ENCODE measurements at places on chromosomes 5 and 9.

- no peak for DNase-seq
Measured at GRCh38 chr5:116830079-116830478, 255.5 kb upstream of the SEMA6A start.

DNA sequence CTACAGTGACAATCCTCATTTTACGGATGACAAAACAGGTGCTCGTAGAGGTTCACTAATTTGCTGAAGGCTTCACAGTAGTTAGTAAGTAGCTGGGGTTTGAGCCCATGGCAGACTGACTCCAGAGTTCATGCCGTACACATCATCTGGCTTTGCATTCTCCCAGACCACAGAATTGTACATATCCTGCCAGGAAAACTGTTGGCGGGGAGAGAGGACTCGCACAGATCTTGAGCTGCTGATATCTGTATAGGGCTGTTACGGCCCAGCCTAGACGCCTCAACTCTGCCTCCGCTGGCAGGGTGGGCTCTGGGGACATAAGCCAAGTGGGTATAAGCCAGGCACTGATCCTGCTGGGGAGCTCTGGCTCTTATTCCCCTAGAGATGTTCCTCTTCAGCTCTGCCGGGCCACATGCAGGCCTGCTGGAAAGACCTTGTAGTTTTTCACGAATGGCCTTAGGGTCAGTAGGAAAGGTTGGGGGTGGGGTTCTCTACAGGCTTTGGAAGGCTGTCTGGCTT lies 16.3 kb downstream of the LARP1 start:
- no peak for DNase-seq

- no peak for DNase-seq
Measured at GRCh38 chr5:5592541-5592940, 170.1 kb downstream of the ICE1 start.

DNA sequence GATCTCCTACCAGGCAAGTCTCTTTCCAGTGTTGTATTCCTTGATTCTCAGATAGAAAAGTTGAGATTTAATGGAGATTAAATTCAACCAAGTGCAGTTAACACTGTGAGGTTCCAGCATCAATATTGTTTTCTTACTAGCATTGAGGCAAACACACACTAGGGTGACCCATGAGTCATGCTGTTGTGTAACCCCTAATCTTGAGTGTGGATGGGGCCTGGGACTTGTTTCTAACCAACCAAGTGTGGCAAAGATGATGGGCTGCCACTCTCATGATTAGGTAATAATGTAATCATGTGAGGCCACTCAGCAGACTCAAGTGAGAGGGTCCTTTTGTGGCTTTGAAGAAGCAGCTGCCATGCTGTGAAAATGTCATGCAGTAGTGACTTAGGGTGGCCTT lies 394.2 kb downstream of the IRX2 start:
- DNase-seq = no peak

DNA sequence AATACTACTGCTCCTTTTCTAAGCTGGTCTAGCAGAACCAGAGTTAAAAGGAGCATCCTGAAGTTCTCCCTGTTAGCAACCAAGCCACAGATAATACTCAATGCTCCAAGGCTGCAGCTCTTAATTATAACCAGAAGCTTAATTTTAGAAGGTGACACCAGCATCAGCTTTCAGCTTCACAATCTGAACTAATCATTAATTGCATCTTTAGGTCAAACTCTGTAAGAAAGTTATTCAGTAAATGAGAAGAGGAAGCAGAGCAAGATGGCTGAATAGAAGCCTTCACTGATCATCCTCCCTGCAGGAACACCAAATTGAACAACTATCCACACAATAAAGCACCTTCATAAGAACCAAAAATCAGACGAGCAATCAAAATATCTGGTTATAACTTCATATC lies 38.5 kb downstream of the APBA1 start:
- DNase-seq = no peak

GRCh38 chr5:83172655-83173054 lies 95.3 kb downstream of the XRCC4 start:
- DNase-seq = no peak

DNA sequence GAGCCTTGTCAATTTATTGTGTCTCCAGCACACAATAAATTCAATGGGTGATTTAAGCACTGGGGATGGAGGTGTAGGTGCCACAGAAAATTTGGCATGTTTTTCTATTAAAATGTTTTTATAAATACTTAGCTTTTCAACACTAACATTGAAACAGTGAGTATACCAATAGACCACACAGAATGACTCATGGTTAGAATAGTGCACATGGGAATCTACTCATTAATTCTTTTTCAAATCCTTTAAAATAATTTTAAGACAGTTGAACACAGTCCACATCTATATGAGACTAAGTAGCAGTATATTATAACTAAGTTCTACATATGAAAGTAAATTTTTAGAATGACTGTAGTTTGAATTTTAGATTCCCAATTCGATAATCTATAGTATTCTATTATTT lies 67.1 kb downstream of the LNPEP start:
- no peak for DNase-seq

GRCh38 chr5:177194268-177194667 lies 60.7 kb downstream of the NSD1 start:
- no peak for DNase-seq

- DNase-seq = no peak
Measured at GRCh38 chr9:108838017-108838416, 17.8 kb downstream of the ACTL7B start.

GRCh38 chr5:89728750-89729149 lies 680.8 kb downstream of the CETN3 start:
- DNase-seq = no peak

DNA sequence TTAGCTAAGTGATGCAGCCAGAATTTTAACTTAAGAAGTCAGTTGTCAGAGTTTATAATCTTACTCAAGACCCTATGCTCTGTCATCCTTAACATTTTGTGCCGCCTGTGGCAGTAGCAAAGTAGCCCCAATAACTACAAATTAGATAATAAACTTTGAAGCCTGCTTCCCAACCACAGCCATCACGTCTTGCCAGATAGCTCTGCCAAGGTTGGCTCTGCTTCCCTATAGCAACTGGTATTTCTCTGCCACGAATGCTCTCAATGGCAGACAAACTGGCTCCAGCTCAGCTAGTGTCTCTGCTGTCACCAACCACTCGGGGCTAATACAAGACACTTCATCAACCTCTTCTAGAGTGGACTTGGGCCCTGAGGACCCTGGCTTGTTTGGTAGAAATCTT lies 576.1 kb downstream of the CDH12 start:
- no peak for DNase-seq

GRCh38 chr9:133566817-133567216 lies 32.3 kb downstream of the ADAMTSL2 start:
- no peak for DNase-seq

DNA sequence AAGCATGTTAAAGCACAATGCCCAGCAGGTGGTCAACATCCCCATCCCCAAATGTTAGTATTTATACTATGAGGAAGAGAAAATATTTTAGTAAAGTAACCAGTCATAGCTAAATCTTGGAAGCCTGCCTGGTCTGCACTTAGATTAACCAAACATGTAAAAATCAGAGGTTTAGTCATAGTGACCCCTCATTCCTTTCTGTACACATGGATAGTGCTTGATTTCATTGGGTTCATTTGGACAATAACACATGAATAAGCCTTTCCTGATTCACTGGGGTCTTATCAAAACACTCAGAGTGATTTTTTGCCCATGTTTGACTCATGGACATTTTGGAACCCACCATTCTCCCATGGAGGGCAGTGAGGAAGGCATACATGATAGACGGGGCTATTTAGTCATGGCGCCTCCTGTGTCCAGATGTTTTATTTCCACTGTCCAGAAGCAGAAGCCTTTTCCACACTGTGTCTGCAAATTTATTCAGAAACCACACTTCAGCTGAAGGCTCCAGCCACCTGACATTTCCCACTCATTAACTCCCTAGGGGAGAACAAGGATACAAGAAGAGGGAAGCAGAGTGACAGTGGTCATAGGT lies 32.5 kb downstream of the OR1J1 start:
- DNase-seq = no peak

DNA sequence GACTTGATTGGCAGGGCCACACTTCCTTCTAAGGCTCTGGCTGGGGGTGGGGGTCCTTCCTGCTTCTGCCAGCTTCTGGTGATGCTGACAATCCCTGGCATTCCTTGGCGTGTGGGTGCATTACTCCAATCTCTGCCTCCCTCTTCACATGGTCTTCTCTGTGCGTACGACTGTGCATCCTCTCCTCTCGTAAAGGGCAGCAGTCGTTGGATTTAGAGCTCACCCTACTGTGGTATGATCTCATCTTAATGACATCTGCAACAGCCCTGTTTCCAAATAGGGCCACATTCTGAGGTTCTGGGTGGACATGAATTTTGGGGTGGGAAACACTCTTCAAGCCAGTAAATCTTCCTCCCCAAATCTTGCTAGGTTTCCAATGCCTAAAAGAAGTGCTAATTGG lies 36.8 kb downstream of the ROPN1L start:
- DNase-seq = no peak

- peak; percentile 38 for DNase-seq
Measured at GRCh38 chr9:109537288-109537687, 39.2 kb upstream of the PTPN3 start.

DNA sequence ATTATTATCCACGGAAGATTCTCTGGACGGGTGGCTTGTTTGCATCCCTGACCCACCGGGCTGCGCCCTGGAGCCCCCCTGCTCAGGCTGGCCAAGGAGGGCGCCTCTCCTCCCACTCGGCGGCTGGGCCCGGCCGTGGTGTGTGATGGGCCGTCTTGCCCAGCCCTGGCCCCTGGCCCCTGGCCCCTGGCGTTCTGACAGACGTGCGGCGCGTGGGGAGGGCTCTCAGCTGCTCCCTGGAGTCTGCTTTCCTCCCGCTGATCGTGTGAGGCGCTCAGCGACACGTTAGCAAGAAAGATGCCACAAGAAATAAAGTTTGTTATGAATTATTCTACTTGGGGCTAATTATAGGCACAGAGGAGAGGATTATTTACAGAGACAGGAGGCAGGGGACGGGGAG lies 33.3 kb downstream of the UNC5A start:
- no peak for DNase-seq

DNA sequence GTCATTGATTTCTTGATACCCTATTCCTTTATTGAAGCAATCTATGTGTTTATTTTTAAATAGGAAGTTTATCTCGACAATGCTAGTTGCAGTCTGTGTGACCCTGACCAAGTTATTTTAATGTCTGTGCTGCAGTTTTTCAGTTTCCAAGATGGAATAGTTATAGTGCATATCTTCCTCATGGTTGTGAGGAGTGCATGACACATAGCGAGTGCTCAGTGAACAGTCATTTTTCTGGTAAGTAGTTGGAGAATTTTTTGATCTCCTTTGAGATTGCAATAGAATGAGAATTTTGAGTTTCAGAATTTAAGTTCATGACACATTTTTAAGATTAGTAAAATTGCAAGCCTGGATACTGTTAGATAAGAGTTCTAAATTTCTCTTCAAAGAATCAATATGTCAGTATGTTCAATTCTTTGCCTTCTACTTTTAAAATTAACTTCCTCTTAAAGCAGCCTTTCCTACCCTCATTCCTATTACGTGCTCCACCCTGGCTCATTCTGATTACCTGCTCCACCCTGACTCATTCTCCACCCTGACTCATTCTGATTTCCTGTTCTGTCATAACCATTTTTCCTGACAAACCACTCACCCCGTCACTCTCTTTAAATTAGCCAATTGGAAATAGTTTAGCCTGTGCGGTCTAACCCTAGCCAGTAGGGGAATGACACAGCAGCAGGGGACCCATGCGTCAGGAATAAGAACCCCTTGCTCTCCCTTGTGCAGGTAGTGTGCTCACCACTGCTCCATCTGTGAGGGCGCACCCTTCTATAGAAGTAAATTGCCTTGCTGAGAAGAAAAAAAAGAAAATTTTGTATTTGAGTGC lies 30.7 kb downstream of the SPIN1 start:
- DNase-seq = no peak

DNA sequence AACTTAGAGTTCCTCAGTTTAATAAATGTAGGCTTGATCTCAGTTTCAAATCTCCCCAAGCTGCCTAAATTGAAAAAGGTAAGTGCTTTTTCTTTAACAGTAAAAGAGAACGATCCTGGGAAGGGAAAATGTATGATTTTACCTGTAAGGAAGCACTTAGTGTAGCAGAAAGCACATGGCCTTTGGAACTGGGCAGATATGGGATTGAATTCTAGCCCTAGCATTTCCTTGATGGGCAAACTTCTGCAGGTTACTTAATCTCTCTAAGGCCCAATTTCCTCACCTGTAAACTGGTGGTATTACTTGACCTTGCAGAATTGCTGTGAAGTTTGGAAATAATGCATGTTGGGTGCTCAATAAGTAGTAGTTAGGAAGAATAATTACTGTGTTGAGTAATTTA lies 11.6 kb downstream of the ANP32B start:
- DNase-seq = no peak

DNA sequence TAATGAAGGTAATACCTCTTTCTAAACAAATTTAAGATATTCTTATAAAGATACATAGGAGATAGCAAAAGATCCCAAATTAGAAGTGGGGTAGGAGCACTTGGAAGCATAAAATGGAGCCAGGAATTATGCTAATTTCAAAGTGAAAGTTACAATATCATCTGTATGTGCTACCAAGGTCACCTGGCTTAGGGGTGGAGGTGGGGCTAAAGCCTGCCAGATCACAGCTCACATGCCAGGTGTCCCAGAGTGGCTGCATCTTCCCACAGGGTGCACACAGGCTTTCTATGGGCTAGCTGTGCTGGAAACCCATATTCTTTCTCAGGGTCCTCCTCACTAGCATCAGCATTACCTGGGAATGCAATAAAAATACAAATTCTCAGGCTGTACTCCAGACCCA lies 118.2 kb upstream of the TXNDC8 start:
- no peak for DNase-seq

- DNase-seq = peak; percentile 96
Measured at GRCh38 chr5:34001241-34001841, 6.5 kb downstream of the AMACR start.

GRCh38 chr5:124651663-124652513 lies 94.6 kb downstream of the ZNF608 start:
- peak; percentile 77 for DNase-seq

GRCh38 chr9:4986783-4987182 lies 1.7 kb downstream of the JAK2 start:
- no peak for DNase-seq

GRCh38 chr5:45411971-45412612 lies 284.1 kb downstream of the HCN1 start:
- DNase-seq = no peak

- DNase-seq = no peak
Measured at GRCh38 chr5:158886086-158886485, 213.6 kb downstream of the EBF1 start.

DNA sequence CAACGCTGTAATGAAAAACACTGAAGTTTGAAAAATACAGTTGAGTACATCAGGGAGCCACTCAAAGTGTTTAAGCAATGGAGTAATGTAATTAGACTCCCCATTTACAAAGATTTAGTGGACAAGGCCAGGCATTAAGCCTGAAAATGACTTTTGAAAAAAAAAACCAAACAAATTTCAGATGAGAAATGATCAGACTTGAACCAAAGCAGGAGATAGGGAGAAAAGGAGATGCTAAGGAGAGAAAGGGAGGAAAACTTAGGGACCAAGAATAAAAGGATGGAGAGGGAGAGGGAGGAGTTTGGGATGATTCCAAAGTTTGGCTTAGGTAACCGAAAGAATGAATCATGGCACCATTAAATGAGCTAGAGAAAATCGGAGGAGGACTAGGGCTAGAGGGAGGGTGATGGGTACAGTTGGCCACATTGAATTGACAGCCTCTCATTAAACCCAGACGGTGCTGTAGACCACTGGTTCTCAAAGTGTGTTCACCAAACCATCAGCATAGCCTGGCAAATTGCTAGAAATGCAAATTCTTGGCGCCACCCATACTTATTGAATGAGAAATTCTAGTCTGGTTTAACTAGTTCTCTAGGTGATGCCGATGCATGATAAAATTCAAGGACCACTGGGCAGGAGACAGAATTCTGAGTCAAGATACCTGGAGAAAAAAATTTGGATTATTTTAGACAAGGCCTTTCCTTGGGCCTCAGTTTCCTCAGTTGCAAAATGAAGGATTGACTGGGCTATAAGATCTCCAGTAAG lies 6.2 kb upstream of the CPEB4 start:
- DNase-seq = no peak
